ENCODE measurements at places on chromosomes 4 and X. TPM values are rescaled to one million over a fixed set of nuclear protein-coding genes. Genes with fewer than 3 reads are reported as not detected.

ADGRL3 gene
- not detected for total RNA-seq

MAGEA2 gene
- not detected for total RNA-seq

IL13RA2 gene
- total RNA-seq, result not detected

SMR3B gene
- not detected for total RNA-seq

LONRF3 gene
- total RNA-seq, result 14.2 TPM

FHIP1A gene
- 0.86 TPM for total RNA-seq

MEPE gene
- not detected for total RNA-seq

SMPX gene
- not detected for total RNA-seq

Measured in T-helper 17 cell (primary cell).